ENCODE measurements at places on chromosomes 5 and 9.

- DNase-seq: peak; percentile 27
These were observed 41.2 kb downstream of the NSG2 start for GRCh38 chr5:174086751-174087150.

GRCh38 chr5:176473335-176474006 is 25.3 kb downstream of the FAF2 start:
- DNase-seq: no peak

GRCh38 chr5:142748568-142749249 is 21.5 kb upstream of the ARHGAP26 start:
- DNase-seq: no peak

DNA sequence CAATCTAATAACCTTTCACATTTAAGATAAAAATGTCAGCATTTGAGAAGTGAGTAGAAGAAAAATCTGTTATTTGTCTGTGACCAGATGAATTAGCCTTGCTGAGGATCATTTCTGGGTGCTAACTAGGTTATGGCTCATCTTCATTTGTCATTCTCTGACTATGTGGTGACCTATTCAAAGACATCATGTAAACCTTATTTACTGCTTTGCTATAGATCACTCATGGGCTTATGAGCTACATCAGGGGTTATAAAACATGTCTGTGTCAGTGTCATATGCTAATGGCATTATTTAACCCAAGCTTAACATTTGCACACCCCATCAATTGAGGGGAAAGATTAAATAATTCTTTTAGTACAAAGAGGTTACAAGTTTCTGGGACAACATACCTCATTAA is 555.5 kb upstream of the CYLC2 start:
- DNase-seq: no peak

DNA sequence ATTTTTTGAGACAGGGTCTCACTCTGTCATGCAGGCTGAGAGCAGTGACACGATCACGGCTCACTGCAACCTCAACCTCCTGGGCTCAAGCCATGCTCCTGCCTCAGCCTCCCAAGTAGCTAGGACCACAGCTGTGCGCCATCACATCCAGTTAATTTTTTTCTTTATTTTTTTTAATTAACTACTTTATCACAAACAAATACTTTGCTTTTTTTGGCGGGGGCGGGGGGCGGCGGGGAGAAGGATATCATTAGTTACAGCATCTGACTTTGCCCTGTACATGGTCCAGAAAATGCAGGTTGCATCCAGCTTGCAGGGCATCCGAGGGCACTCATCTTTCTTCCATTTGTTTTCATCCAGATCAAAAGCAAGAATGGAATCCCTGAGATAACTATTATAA is 201.8 kb upstream of the IER5L start:
- no peak for DNase-seq

DNA sequence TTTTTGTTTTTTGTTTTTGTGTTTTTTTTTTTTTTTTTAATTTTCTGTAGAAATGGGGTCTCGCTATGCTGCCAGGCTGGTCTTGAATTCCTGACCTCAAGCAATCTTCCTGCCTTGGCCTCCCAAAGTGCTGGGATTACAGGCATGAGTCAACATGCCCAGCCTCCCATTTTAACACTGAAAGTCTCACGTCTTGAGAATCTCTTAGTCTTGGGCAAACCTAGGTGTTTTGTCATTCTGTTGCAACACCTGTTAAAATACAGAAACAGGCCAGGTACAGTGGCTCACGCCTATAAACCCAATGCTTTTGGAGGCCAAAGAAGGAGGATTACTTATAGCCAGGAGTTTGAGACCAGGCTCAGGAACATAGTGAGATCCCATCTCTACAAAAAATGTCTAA is 599.0 kb downstream of the TLR4 start:
- DNase-seq: no peak

DNA sequence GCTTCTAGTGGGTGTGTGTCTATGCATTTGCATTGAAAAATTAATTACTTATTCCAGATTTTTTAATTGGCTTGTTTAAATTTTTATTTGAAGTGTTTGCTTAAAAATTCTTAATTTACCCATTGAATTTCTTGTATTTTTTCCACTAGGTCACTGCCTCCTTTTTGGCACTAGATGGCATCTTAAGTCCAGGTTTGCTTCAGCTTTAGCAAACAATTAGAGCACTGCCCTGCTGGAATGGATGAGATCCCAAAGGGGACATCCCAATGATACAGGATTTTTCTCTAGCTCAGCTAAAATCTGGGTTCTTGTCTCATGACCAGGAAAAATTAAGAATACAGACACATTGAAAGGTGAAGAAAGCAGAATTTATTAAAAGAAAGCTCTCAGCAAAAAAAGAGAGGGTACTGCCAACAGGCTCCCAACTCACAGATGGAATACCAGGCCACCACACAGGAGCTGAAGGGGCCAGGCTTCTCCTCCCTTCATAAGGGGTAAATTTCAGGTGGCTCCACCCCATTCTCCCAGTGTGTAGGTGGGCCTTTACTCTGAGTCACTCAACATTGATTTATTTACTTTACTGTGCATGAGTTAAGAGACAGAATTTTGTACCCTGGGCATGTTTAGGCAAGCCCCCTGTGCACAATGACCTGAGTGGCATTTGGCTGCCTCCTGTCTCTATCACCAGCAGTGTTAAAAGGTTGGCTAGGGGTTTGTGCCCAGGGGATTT is 532.4 kb downstream of the ANXA1 start:
- DNase-seq: peak; percentile 3

All from fibroblast of skin of left biceps (primary cell).